ENCODE measurements at places on chromosomes 6 and 20. TPM values are rescaled to one million over a fixed set of nuclear protein-coding genes. Genes with fewer than 3 reads are reported as not detected.

DNA sequence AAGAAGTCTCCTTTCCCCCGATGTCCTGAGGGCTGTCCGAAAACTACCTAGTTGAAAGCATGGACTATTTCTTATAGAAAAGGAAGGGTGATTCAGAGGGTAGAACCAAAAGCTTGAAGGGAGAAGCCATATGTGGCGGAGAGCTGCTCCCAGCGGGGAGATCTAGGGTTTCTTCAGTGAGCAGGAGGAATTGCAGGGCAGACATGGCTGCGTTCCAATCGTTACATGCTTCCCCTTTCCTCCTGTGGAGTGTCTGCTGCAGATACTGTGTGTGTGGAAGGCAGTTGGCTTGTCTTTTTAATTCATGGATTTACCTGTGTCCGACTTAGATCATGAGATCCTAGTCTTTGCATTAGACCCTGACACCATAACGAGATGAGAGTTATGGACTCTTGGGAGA, 799.5 kb downstream of the QKI start:
- H3K4me1 ChIP-seq, result no peaks in the 10 kb centered on the region
- no peaks in the 10 kb centered on the region for H3K27me3 ChIP-seq
- no peaks in the 10 kb centered on the region for H3K36me3 ChIP-seq

The GPR6 gene
- total RNA-seq, result not detected

GRCh38 chr6:116217069-116217468, 36.8 kb downstream of the TSPYL4 start:
- no peak for DNase-seq
- H3K36me3 ChIP-seq, result no peaks in the 10 kb centered on the region
- H3K27ac ChIP-seq, result no peak overlapping the region
- no peaks in the 10 kb centered on the region for H3K4me1 ChIP-seq
- H3K27me3 ChIP-seq, result no peaks in the 10 kb centered on the region

- no peak for DNase-seq
- H3K4me1 ChIP-seq, result no peaks in the 10 kb centered on the region
- H3K27ac ChIP-seq, result no peak overlapping the region
- H3K36me3 ChIP-seq, result no peaks in the 10 kb centered on the region
- no peak overlapping the region for H3K4me3 ChIP-seq
These were observed 294.0 kb downstream of the TBC1D7 start for GRCh38 chr6:13034316-13034715.

DNA sequence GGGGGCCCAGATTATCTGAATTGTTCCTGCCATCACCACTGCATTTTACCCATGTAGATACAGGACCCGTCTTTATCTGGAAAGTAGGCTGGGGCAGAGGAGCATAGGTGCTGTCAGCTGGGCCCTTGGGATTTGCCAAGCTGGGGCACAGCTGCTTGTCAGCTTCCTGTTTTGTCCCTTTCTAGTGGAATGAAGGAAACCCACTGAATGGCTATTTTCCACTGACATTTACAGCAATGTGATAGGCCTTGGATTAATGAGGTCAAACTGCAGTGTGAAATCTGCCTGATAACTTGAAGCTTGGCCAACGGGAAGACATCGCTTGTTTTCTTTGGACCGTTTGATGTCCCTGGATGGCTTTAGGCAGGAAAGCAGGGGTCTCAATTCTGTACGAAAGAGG, 6.7 kb downstream of the PPP1R16B start:
- H3K27me3 ChIP-seq, result no peaks in the 10 kb centered on the region
- no peak for DNase-seq
- H3K36me3 ChIP-seq, result no peaks in the 10 kb centered on the region
- H3K4me3 ChIP-seq, result no peak overlapping the region

- H3K36me3 ChIP-seq, result no peaks in the 10 kb centered on the region
- peaks cover 24% of the 10 kb centered on the region for H3K4me1 ChIP-seq
- H3K4me3 ChIP-seq, result peak overlapping the region; percentile 96
- peak overlapping the region; percentile 80 for H3K27ac ChIP-seq
- no peaks in the 10 kb centered on the region for H3K27me3 ChIP-seq
These were observed 570 bp upstream of the ANKS1A start for GRCh38 chr6:34888514-34888856.

GRCh38 chr20:51493346-51493791, 49.1 kb downstream of the NFATC2 start:
- H3K27me3 ChIP-seq, result no peaks in the 10 kb centered on the region
- H3K4me3 ChIP-seq, result no peak overlapping the region
- H3K27ac ChIP-seq, result no peak overlapping the region
- H3K36me3 ChIP-seq, result no peaks in the 10 kb centered on the region
- H3K4me1 ChIP-seq, result no peaks in the 10 kb centered on the region

GRCh38 chr6:110054664-110055386, 76.7 kb downstream of the GPR6 start:
- no peaks in the 10 kb centered on the region for H3K36me3 ChIP-seq
- no peaks in the 10 kb centered on the region for H3K4me1 ChIP-seq
- no peak overlapping the region for H3K4me3 ChIP-seq
- no peak for DNase-seq
- no peak overlapping the region for H3K27ac ChIP-seq

DNA sequence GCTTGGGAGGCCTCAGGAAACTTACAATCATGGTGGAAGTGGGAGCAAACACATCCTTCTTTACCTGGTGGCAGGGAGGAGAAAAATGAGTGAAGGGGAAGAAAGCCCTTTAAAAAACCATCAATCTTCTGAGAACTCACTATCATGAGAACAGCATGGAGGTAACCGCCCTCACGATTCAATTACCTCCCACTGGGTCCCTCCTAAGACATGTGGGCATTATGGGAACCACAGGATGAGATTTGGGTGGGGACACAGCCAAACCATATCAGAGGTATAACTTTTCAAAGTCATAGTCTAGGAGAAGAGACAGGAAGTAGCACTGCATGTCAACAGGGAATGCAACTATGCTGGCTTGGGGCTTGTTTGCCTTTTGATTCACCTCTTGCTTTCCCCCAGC, 59.9 kb upstream of the DTNBP1 start:
- H3K27me3 ChIP-seq, result no peaks in the 10 kb centered on the region
- H3K27ac ChIP-seq, result no peak overlapping the region
- no peak overlapping the region for H3K4me3 ChIP-seq
- DNase-seq, result no peak
- no peaks in the 10 kb centered on the region for H3K4me1 ChIP-seq

DNA sequence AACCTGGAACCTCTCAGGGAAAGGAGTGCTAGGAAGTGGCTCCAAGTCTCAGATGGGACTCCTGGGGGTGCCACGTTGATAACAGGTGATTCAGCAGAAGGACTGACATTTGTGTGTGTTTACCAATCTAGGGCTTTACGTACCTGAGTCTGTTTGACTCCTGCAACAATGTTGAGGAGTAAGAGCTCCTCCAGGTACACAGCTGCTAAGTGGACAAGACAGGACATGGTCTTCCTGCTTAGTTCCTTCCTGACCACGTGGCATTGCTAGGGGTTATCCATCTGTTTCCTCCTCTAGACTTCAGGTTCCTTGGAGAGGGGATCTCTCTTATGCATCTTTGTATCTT, 164.5 kb upstream of the SLC24A3 start:
- H3K4me1 ChIP-seq, result no peaks in the 10 kb centered on the region
- no peaks in the 10 kb centered on the region for H3K36me3 ChIP-seq
- H3K4me3 ChIP-seq, result no peak overlapping the region
- no peak overlapping the region for H3K27ac ChIP-seq
- DNase-seq, result no peak

- peak; percentile 63 for DNase-seq
- no peaks in the 10 kb centered on the region for H3K27me3 ChIP-seq
- peak within 1 kb of the TSS; percentile 70 for H3K4me3 ChIP-seq
- H3K27ac ChIP-seq, result peak within 1 kb of the TSS; percentile 57
These were observed at the start of gene COMMD7 for GRCh38 chr20:32743237-32744112. TSS of gene COMMD7 (minus strand) at chr20:32743467. CDS start at chr20:32743391, 76 bp downstream.

The TMEM74B gene
- total RNA-seq, result 0.61 TPM

DNA sequence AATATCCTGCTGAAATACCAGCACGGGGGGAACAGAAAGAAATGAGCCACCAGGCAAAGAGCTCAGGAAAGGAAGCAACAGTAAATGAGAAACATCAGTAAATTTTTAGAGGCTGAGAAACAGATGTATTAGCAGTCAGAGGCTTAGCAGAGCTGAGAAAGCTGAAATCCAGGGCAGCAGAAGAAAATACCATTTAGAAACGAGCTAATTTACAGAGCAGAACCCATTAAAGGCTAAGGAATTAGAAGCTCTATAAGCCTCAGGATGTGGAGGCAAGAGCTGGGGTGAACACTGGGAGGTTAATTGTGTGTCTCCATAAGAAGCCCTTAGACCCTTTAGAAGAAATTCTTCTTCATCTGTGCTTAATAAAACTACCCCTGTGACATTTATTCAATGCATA, 178.6 kb upstream of the RGS17 start:
- H3K27ac ChIP-seq, result no peak overlapping the region
- DNase-seq, result no peak
- no peaks in the 10 kb centered on the region for H3K36me3 ChIP-seq
- no peaks in the 10 kb centered on the region for H3K27me3 ChIP-seq
- H3K4me3 ChIP-seq, result no peak overlapping the region

The TRAPPC3L gene
- not detected for total RNA-seq

DNA sequence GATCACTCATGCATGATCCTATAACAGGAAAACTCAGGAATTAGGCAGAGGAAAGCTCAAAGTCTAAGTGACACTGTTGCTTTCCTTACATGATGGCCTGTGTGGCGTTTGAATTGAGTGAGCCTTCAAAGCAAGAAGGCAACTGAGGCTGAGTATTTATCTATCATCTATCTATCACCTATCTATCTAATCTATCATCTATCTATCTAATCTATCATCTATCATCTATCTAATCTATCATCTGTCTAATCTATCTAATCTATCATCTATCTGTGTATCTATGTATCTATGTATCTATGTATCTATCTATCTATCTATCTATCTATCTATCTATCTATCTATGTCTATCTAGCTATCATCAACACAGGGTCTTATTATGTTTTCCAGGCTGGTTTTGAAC, 41.8 kb upstream of the BCLAF1 start:
- H3K27me3 ChIP-seq, result no peaks in the 10 kb centered on the region
- no peaks in the 10 kb centered on the region for H3K4me1 ChIP-seq
- no peak overlapping the region for H3K27ac ChIP-seq
- no peak overlapping the region for H3K4me3 ChIP-seq

- peak overlapping the region; percentile 88 for H3K4me3 ChIP-seq
- peaks cover 40% of the 10 kb centered on the region for H3K36me3 ChIP-seq
- H3K27ac ChIP-seq, result peak overlapping the region; percentile 90
- H3K27me3 ChIP-seq, result no peaks in the 10 kb centered on the region
These were observed 2.3 kb downstream of the TUBB start for GRCh38 chr6:30722280-30723112.

GRCh38 chr6:166471797-166472260, 89.1 kb upstream of the MPC1 start:
- no peaks in the 10 kb centered on the region for H3K36me3 ChIP-seq
- H3K27ac ChIP-seq, result no peak overlapping the region
- H3K27me3 ChIP-seq, result no peaks in the 10 kb centered on the region
- H3K4me1 ChIP-seq, result no peaks in the 10 kb centered on the region
- DNase-seq, result no peak

The NRN1 gene
- total RNA-seq, result 2.4 TPM
